Karpas-422 (cell line): ENCODE measurements at places on chromosomes 1 and 21. TPM values are rescaled to one million over a fixed set of nuclear protein-coding genes. Genes with fewer than 3 reads are reported as not detected.

DNA sequence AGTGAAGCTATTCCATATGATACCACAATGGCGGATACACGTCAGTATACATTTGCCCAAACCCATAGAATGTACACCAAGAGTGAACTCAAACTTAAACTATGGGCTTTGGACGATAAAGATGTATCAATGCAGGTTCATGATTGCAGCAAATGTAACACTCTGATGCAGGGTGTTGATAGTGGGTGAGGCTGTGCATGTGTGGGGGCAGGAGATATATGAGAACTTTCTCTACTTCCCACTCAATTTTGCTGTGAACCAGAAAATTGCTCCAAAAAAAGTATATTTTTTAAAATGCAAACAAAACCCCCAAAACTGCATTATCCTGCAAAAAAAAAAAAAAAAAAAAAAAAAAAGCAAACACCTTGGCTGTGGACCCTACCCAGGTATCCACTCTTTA is 3.4 kb downstream of the ATP1A2 start:
- no peak for DNase-seq
- no peaks in the 10 kb centered on the region for H3K36me3 ChIP-seq
- H3K4me3 ChIP-seq = no peak overlapping the region
- no peak overlapping the region for H3K27ac ChIP-seq
- H3K4me1 ChIP-seq = no peaks in the 10 kb centered on the region

DNA sequence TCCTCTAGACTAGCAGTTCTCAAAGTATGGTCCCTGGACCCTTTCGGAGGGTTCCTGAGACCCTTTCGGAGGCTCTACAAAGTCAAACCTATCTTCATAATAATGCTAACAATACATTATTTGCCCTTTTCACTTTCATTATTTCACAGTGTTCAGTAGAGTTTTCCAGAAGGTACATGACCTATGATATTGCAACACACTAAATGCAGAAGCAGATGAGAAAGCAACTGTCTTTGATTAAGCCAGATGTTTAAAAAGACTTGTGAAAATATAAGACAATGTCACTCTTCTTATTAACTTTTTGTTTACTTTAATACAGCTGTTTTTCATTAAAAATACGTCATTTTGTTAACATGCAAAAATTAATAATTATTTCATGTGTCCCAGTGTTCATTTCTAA is 5.8 kb downstream of the KCNJ10 start:
- H3K27ac ChIP-seq = no peak overlapping the region
- DNase-seq = no peak
- no peaks in the 10 kb centered on the region for H3K4me1 ChIP-seq
- H3K27me3 ChIP-seq = no peaks in the 10 kb centered on the region

GRCh38 chr1:169175461-169175860 is 69.0 kb downstream of the ATP1B1 start:
- no peaks in the 10 kb centered on the region for H3K4me1 ChIP-seq
- no peaks in the 10 kb centered on the region for H3K27me3 ChIP-seq
- H3K4me3 ChIP-seq = no peak overlapping the region
- no peak overlapping the region for H3K27ac ChIP-seq

The RGS5 gene
- 4.5 and 27.0 TPM in 2 replicates for total RNA-seq

The RAB25 gene
- total RNA-seq = not detected in 2 replicates

The KRTAP24-1 gene
- total RNA-seq = not detected in 2 replicates
